ENCODE measurements at places on chromosomes 5 and 9.

- DNase-seq = peak; percentile 26
Observed at GRCh38 chr5:27316271-27316650, 277.9 kb upstream of the CDH9 start.

DNA sequence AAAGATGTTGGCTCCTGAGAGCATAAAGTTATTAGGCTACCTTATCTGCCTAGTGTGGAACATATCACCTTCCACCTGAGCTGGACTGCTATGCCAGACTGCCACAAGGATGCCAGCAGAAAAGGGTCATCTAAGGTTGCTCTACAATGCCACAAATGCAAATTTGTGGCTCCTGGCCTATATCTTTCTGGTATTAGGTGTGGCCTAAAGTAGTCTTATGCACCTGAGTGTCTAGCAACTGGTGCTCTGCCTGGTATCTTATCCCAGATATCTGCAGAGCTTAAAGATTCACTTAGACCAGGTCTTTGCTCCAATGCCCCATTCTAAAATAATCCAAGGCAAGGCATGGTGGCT, 34.7 kb downstream of the DTWD2 start:
- no peak for DNase-seq

DNA sequence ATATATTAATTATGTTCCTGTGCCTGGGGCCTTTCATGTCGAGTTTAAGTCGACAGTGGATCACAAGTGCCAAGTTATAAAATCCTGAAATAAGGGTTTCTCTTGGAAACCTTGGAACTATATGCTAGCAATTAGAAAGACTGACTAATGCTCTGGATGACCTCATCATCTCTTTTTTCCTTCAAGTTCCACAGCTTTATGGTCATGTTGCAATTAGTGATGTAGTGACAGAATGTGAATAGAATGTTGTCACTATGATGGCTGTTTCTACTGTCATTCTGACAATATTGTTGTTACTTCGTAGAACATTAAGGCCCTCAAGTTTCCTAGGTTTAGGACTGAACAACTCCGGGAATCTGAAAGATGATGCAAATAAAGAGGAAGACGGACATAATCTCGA, 368.0 kb upstream of the SEMA6A start:
- peak; percentile 15 for DNase-seq

GRCh38 chr5:101717721-101718120, 578.4 kb downstream of the SLCO4C1 start:
- no peak for DNase-seq

DNA sequence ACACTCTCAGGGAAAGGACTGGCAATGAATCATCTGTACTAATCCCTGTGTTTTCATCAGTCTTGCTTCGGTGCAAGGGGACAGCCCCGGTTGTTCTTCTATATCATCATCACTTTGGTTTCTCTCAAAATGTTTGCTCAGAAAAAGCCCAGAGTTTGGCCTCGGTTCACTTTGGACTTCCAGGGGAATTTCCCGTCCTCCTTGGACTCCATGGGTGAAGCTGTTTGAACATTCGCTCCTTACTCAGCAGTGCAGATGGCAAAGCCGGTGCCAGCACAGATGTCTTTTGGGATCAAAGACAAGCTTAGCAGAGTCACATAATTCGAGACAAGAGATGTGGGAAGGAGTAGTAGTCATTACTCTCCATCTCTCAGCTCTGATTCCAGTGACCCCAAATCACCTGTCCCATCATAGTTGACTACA, 69.8 kb upstream of the TNFSF8 start:
- DNase-seq = no peak

DNA sequence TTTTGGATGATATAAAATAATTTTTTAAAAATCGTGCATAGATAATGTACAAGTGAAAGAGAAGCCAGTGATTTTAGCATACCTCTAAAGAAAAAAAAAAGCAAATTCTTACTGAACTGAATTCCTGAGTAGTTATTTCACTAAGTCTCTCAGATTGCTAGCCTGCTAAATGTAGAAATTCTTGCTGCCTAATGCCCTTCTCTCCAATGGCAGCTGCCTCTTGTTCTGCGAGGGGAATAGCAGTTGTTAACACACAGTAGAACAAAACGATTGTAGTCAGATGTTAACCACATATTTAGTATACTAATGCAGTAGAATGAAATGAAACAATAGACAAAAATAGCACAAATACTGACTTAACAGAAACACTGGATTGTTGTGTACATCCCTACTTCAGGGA, 26.8 kb downstream of the SMAD5 start:
- no peak for DNase-seq

DNA sequence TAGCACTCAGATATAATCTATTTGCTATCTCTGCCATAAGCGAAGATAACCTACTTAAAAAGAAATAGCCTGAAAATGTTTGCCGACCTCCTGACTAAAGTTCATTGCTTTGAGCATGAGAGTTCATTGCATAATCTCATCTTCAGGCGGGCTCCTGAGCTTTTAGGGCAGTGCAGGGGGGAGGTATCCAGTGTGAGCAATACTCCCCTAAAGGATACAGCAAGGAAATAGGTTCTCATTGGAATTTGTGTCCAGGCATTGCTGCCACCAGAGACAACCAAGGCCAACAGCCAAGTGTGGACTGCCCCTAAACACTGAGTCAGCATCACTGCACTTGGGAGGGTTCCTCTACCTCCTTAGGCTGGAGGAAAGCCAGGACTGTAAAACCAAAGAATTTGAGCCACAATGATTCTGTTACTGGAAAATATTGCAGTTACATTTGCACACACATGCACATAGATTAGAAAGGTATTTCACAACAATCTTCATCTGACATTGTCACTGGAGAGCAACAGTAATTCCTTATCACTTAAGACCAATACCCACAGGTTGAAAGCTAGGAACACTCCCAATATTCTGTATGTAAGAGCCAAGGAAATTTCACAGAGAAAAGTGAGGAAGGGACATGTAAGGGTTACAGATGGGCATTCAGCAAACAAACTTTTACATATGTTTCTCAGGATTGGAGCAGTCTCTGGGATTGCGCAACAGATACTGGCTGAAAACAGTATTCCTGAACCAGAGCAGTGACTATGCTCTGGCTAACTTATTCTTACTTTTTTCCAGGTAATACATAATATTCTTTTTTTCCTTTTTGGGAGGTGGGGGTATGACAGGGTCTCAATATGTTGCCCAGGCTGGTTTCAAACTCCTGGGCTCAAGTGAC, 98.6 kb upstream of the TLE1 start:
- no peak for DNase-seq

DNA sequence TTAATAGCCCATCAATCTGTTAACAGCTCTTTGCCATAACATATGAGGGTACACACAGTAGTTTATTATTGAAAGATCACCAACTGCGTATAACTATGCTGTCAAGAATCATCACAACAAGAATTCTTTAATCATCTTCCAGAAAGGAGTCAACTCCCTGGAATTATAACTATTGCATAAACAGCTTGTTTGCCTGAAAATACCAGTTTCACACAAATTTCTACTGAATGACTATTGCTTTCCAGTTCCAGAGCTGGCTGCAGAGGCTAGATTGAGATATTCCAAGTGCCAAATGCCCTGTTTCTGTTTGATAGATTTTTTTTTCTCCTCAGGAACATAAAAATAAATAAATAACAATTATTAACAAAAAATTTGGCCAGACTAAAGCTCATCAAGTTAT, 444.7 kb downstream of the TLE1 start:
- DNase-seq = no peak

DNA sequence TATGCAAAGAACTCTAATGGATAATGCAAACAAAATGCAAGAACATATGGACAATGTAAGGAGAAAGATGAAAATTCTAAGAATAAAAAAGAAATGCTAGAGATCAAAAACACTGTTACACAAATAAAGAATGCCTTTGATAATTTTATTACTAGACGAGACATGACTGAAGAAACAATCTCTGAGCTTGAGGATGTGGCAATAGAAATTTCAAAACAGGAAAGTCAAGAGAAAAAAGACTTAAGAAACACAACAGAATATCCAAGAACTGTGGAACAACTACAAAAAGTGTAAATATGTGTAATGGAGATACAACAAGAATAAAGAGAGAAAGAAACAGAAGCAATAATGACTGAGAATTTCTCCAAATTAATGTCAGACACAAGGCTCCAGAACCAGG, 140.5 kb upstream of the ACOT12 start:
- no peak for DNase-seq

DNA sequence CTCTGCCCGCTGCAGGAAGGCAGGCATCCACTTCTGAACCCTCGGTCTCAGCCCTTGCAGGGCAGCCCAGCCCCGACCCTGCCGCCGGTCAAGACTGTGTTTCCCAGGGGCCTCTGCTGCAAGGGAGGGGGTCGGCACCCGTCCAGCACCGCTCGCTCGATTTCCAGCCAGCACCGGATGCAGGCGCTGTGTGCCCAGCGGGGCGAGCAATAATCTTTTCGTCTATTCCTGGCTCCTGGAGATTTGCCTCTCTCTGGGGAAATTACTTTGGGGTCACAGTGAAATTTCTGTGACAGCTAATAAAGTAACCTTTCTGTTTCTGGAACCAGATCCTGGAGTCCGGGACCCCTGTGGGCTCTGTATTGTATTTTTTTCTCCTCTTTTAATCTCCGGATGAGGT, 155.3 kb downstream of the COL23A1 start:
- DNase-seq = no peak

- no peak for DNase-seq
Observed at GRCh38 chr5:84085387-84086041, 299.2 kb downstream of the EDIL3 start.

GRCh38 chr5:155211764-155212163, 198.2 kb downstream of the KIF4B start:
- DNase-seq = no peak

- no peak for DNase-seq
Observed at GRCh38 chr5:14364576-14365472, 216.8 kb upstream of the OTULINL start.

DNA sequence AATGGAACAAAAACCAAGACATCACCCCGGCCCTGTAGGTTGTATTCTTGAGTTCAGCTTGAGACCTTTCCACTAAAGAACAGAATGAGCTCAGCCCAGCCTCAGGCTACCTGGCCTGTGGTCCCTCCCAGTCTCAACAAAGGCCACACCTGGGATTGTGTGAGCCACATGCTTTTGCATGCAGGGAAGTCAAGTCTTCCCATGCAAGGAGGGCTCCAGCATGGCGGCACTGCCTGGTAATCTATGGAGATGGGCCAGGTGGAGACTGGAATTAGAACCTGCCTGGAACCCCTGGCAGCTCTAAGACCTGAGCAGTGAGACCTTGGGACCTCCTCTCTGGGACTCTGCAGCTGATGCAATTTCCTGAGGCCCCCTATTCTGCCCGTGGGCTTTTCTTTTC, 49.4 kb upstream of the OTULINL start:
- no peak for DNase-seq

DNA sequence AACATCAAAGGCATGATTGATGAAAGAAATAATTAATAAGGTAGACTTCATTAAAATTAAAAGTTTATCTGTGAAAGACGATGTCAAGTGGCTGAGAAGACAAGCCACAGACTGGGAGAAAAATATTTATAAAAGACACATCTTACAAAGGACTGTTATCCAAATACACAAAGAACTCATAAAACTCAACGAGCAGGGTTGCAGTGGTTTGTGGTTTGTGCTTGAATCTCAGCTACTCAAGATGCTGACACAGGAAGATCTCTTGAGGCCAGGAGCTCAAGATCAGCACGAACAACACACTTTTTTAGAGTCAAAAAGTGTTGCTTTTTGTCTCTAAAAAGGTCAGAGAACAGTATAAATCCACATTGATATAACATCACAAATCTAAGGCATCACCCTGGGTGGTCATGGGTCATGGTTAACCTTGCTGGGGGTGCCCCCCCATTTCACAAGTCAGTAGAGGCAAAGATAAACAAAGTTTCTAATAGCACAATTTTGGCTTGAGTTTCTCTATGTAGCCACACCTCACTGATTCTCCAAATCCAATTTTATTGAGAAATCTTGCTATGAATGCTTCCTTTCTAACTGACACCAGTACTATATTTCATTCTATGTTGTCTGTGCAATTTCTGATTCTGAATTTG, 342.9 kb upstream of the RPS23 start:
- no peak for DNase-seq

DNA sequence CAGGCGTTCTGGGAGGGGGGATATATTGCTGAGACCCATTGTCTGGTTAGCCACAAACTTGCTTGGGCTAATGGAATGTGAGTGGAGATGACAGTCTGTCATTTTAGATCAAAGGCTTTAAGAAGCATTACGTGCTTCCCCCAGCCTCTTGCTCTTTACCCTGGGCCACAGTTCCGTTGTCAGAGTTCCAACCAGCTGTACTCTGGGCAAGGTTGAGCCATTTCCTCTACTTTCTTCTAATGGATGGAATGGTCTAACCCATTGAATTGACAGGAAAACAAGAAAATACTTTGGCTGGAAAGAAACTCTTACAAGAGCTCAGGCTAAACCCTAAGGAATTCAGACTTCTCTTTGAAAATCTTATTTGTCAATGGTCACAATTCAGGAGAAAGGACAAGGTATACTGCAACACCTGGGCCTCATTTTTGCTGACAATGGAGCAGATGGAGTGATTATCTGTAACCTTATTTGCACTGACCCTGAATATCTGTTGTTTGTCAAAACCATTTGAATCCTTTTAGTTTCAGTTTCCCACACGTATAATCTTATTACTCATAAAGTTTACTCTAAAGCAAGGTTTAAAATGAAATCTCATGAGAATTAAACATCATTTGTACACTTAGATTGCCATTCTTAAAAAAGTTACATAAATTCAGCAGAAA, 231.4 kb downstream of the PDE4D start:
- DNase-seq = no peak

- DNase-seq = peak; percentile 12
Observed at GRCh38 chr5:8908055-8908683, 637.7 kb downstream of the SEMA5A start.

- DNase-seq = no peak
Observed at GRCh38 chr5:139271201-139272027, 22.1 kb upstream of the MATR3 start.

GRCh38 chr9:35611230-35611797, 6.3 kb downstream of the TESK1 start:
- no peak for DNase-seq

GRCh38 chr5:78503958-78504653, 143.7 kb downstream of the SCAMP1 start:
- no peak for DNase-seq

GRCh38 chr9:91902475-91903125, 47.4 kb downstream of the ROR2 start:
- DNase-seq = no peak

GRCh38 chr9:134059661-134060395, 8.0 kb downstream of the BRD3 start:
- DNase-seq = no peak

Measured in COLO829 (cell line).